ENCODE measurements at places on chromosomes 16 and 17. TPM values are rescaled to one million over a fixed set of nuclear protein-coding genes. Genes with fewer than 3 reads are reported as not detected.

DNA sequence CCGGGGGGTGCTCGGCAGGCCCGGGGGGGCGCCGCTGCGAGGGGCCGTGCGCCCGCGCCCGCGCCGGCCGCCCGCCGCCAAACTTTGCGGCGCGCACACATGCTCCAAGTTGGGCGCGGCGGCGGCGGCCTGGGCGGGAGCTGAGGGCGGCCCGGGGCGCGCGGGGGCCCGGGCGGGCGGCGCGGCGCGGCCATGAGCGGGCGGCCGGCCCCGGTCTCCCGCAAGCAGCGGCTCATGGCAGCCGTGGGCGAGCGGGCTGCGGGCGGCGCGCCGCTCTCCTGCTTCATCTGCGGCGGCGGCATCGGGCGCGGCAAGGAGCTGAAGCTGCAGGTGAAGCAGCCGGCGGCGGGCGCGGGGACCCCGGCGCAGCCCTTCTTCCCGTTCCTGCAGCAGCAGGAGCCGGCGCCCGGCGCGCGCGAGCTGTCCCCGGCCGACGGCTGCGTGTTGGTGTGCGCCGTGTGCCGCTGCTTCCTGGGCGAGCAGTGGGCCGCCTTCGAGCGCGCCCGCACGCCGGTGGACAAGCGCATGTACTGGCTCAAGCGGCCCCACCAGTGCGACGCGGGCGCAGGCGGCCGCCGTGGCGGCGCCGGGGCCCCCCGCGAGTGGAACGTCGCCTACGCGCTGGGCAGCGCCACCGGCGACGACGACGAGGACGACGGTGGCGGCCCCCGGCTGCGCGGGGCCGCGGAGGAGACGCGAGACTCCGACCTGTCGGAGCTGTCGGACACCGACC, 57.2 kb upstream of the CIBAR2 start:
- no peak for DNase-seq

DNA sequence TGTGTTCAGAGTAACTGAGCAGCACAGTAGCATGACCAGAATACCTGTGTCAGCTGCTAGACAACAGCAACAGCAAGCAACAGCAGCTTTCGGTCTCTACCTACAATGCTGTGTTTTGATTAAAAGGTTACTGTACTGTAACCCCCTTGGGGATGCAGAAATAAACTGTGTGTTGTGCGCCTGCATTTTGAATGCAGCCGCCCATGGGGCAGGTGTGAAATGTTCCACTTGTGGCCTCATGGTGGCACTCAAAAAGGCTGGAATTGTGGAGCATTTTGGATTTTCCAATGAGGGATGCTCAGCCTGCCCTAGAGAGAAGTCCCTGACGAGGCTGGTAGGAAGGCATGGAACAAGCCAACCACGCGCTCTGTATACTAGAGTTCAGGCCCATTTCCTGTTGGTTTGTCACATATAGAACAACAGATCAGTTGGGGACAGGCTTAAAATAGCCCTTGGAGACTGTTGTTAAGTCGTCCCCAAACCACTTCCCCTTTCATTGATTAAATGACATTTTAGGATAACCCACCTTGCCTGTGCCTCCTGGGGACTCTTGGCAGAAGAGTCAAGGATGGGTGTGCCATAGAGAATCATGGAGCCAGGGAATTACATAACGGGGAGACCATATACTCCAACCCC, 27.1 kb downstream of the SCPEP1 start:
- DNase-seq: no peak

DNA sequence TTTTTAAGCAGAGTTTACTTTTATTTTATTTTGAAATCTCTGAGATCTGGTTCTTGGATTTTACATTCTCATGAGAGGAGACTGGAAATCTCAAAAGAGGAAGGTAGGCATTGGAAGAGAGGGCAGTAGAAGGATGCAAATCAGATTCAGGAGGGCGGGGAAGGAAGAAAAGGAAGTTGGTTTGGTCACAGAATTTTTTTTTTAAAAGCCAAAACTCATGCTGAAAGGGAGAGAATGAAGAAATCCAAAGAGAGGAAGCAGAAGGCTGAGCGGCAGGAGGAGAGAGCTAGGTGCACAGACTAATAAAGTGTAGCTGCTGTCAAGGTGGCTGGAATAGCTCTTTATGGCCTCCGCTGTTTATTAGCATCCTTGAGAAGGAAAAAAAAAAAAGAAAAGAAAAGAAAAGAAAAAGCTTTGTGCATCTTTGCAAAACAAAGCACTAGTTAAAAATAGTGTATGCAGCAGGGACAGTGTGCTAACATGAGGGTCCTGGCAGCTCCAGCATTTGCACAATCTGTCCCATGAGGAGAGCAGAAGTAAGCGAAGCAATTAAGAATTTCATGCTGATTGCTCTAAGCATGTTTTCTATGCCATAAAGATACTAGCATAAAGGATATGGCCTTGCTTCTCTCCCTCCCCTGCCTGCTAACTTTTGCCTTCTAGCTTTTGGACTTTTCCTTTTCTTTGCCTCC, 194.2 kb downstream of the ZFHX3 start:
- DNase-seq: no peak

DNA sequence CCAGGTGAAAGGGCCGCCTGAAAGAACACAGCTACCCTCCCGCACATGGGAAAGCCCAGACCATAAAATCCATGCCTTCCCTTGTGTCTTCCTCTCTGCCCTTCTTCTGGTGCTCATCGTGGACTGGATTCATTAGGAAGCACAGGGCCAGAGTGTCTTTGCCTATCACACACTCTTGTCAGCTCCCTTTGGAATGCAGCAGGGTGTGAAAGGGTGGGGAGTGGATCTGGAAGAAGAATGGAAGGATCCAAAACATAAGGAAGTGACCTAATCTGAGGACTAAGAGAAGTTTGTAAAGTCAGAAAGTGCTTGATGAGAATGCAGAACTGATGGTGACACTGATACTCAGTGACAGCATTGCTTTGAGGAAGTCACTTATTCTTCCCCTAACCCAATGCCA, 1147.3 kb upstream of the GOT2 start:
- DNase-seq: no peak

DNA sequence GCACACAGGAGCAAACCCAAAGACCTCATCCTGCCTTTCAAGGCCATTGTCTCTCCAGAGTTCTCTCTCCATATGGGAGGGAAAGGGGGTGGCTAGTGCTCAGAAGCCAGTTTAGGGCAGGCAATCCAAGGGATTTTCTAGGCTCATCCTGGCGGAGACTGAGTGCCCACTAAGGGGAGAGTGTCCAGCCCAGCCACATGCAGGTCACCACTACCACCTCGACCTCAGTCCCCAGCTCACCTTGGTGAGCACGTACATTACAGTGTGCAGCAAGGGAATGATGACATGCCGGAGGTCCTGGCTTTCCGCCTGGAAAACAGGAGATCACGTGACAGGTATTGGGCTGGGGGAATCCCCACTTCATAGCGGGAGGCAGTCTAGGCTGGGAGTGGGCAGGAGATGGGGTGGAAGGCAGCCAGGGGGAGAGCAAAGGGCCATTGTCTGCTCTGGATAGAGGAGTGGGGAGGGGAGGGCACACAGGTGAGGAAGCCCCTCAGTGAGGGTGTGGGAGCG, 29.9 kb downstream of the PIK3R6 start:
- DNase-seq: no peak

DNA sequence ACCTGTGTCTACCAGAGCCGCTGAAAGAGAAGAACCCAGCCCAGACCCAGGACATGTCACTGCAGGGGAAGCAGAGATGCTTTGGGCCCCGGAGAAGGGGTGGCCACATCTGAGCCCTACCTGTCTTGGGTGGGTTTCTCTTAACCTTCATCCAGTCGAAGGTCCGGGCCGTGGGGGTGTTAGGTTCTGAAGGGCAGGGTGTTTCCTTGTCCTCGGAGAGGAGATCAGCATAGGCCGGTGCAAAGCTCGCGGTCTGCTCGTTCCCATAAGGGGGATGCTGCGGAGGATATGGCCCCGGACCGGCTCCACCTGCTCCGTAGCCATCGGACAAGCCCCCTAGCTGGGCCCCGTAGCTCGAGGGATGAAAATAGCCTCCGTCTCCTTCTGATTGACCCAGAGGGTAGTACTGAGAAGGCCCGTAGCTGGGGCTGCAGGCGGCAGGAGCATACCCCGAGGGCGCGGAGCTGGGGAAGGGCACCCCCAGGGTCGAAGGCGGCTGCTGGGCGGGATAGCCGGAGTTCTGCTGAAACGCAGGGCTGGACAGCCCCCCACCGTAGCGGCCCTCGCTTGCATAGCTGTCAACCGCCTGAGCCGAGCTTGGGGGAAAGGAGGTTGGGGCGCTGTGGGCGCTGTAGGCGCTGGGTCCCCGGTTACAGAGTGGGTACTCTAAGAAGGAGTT, 464 bp downstream of the HOXB1 start:
- DNase-seq: no peak

- DNase-seq: no peak
Measured at GRCh38 chr17:38706505-38707216, 1.6 kb downstream of the MLLT6 start.

DNA sequence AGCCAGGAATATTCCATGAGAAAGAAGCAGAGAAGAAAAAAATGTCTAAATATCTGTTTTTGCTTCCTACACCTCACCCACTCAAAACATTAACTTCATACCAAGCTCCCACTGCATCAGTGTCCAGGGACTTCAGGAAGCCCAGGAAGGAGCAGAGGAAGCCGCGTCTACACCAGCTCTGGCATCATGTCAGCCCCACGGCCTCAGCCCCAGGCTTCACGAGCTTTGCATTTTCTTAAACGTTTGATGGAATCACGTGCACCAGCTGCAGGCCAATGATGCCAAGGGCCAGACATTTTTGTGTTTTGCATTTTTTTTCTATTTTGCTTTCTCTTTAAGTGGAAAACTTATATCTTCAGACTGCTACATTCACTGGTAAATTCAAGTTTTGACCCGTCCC, 48.6 kb downstream of the CDRT4 start:
- no peak for DNase-seq

- DNase-seq: no peak
Measured at GRCh38 chr17:6380915-6381438, 53.9 kb downstream of the AIPL1 start.

GRCh38 chr16:200388-200787, 20.1 kb downstream of the HBQ1 start:
- no peak for DNase-seq

- DNase-seq: no peak
Measured at GRCh38 chr16:58292886-58293285, 1.9 kb downstream of the PRSS54 start.

DNA sequence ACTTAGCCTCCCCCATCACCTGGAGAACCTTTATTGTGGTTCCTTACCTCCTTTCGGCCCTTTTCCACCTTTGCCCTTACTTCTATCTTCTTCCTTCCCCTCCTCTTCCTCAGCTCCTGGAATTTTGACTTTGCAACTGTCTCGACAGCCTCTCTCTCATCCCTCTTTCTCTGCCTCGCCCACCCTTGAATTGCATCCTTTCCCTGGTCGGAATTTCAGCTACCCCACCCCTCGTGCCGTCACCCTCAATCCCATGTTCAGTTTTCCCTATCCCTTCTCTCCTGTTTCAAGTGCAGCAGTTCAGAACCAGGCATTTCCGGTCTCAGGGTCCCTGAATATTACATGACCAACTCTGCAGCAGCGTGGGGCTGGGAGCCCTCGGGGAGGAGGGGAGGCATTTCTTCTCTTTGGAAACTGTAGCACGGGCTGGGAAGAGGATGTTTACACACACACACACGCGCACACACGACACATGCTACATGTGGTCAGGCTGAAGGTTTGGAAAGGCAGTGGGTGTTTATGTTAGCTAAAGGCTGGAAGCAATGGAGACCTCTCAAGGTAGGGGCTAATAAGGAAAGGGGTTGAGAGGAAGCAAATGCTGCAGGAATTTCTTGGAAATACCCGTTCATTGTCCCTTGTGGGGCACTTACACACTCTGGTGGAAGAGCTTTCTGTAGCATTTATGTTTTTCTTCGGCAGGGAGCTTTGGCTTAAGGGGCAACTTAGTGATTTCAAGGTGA, 971 bp downstream of the MINK1 start:
- DNase-seq: peak; percentile 58

DNA sequence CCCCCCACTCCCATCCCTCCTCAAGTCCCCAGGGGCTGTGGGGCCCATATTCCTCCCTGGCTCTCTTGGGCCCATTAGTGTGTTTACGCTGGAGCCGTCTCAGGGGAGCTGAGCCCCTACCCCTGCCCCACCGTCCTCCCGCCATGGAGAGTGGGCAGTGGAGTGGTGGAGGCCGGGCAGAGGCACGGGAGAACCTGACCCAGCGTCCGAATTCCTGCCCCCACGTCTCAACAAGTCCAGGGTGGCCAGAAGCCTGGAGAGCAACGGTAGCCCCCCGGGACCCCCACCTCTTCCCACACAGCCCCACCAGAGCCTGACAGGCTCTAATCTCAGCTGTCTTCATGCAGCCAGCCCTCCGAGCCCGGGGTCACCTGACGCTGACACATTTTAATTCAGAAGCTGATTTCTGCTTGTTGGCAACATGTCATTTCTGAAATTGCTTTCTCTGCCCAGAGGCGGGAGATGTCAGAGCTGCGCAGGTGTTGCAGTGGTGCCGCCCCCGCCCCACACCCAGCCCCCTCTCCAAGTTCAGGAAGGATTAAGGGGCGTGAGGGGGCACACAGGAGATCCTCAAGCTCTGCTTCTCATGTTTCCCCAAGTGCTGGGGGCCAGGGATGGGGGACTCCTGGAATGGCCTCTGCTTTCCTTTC, 32.6 kb downstream of the WNT9B start:
- no peak for DNase-seq

DNA sequence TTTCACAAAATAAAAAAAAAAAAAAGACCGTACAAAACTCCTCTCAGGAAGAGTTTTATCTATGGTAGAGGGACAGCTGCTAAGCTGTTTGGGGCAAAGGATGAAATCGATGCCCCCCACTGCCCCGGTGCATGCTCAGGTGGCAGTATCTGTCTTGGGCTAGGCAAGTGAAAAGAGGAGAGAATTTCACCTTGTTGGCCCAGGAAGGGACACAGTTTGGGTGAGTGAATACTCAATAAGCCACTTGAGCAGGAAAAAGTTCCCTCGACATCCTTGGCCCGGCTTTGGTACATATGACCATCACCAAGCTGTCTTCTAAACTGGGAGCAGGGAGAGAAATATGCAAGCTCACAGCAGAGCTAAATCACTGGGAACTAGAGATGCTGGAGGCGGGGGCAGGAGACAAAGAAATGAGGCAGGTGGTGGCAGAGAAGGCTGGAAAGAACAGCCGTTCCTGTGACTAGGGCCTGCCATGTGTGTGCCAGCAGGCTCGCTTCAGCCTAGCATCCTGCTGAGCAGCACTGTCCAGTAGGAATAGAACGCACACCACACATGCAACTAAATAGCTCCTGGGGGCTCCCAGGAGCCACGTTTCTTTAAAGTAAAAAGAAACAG, 8.2 kb upstream of the EIF1 start:
- no peak for DNase-seq

DNA sequence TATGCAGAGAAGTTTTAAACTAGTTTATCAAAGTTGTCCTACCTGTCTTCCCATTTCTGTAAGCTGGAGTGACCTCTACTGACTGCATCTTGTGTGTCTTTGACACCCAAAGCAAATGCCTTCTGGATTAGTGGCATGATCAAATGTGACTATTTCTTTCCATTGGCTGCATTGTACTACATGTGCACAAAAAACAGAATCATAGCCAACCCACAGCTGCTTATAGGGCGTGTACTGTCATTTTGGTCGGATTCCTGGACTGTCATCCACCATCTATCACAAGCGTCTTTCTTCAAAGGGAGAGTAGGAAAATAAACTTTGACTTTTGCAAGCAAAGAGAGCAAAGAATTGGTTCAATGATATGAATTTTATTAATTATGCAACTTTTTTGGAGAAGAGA, 310.6 kb downstream of the MAP2K6 start:
- DNase-seq: no peak

Gene TBC1D3H
- polyA plus RNA-seq: not detected

Gene HS3ST6
- 0.24 TPM for polyA plus RNA-seq

Gene GP1BA
- polyA plus RNA-seq: 1.6 TPM

Gene TMC8
- polyA plus RNA-seq: 1.5 TPM
